ENCODE measurements at places on chromosomes 11 and 22. TPM values are rescaled to one million over a fixed set of nuclear protein-coding genes. Genes with fewer than 3 reads are reported as not detected.

DNA sequence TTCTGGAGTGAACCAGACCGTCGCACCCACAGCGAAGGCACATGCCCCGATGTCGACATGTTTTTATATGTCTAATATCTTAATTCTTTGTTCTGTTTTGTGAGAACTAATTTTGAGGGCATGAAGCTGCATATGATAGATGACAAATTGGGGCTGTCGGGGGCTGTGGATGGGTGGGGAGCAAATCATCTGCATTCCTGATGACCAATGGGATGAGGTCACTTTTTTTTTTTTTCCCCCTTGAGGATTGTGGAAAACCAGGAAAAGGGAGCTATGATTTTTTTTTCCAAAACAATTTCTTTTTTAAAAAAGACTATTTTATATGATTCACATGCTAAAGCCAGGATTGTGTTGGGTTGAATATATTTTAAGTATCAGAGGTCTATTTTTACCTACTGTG, 49.2 kb upstream of the OR4B1 start:
- DNase-seq, result no peak

- no peak for DNase-seq
These were observed 66.9 kb downstream of the NFAM1 start for GRCh38 chr22:42365111-42365865.

GRCh38 chr11:67468056-67468455, 995 bp downstream of the TMEM134 start:
- DNase-seq, result no peak

DNA sequence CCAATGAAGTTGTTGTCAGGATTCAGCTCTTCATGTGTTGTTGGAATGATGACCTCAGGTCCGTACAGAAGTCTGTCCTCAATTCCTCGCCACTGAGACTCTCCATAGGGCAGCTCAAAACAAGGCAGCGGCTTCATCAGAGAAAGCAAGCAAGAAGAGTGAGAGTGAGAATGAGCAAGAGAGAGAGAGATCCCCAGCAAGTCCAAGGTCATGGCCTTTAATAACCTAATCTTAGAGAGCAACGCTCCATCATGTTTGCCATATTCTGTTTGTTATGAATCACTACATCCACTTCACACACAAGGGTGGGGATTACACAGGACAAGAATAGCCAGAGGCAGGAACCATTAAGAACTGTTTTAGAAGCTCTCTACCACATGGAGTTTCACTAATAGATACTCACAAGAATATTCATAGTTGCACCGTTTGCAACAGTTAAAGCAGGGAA, 23.3 kb upstream of the MMP7 start:
- DNase-seq, result no peak

DNA sequence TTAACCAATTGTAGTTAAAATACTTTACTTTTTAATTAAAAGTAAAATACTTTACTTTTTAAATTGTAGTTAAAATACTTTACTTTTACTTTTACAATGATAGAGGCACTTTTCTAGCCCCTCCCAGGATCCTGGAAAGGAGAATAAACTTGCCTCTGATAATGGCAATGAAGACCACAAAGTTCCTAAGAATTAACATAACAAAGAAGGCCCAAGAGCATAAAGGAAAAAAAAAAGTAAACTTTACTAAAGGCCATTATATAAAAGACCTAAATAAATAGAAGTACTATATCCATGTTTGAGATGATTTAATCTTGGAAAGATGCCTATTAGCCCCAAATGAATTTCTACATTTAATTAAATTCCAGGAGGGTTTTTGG, 129.1 kb upstream of the THY1 start:
- DNase-seq, result no peak

- DNase-seq, result no peak
These were observed 83.8 kb upstream of the KCNQ1OT1 start for GRCh38 chr11:2783536-2784082.

DNA sequence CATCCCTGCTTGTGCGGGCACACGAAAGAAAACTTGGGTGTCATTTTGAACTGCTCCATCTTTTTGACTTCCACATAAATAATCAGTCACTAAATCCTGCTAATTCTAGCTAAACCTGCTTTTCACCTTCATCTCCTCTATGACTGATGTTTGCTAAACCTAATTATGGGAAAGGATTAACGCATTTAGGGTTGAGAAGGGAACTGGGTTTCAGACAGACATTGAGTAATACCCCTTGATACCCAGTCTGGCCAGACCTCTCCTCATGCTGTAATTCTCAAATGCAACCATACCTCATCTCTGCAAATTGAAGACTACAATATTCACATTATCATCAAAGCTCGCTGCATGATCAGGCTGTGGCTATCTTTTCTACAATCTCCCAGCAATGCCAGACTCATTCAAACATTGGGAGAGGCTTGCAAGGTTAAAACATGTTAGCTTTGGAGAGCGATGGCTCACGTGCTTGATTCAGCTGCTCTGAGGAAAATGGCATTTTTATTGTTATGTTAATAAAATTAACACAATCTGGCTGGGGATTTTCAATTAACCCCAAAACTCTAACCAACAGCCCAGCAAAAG, 2.4 kb downstream of the HPS4 start:
- no peak for DNase-seq

- no peak for DNase-seq
These were observed 433.4 kb downstream of the BRD1 start for GRCh38 chr22:49394116-49394785.

DNA sequence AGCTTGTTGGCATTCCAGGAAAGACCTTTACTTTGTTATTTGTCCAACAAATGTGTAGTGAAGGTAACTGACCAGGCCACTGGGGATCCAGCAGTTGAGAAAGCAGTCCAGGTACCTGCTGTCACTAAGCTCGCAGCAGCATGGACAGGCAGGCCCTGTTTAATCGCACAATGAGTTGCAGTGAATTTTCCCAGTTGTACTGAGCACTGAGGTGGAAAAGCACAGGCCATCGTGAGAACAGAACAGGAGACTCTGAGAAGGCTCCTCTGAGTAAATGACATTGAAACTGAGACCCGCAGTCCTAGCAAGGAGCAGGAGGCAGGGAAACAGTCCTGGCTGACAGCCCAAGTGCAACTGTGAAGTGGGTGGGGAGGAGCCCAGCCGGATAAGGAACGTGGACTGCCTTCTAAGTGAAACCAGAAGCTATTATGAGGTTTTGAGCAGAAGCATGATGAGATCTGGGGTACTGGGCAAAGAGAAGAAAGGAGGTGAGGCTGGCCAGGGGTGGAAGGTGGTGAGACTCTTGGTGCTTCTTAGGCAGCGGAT, 39.8 kb upstream of the CDON start:
- no peak for DNase-seq

- DNase-seq, result no peak
These were observed 665 bp downstream of the USP28 start for GRCh38 chr11:113874581-113875233.

- no peak for DNase-seq
These were observed 18.5 kb downstream of the DHCR7 start for GRCh38 chr11:71429701-71430100.

- no peak for DNase-seq
These were observed 30.5 kb downstream of the ALG12 start for GRCh38 chr22:49887702-49888101.

DNA sequence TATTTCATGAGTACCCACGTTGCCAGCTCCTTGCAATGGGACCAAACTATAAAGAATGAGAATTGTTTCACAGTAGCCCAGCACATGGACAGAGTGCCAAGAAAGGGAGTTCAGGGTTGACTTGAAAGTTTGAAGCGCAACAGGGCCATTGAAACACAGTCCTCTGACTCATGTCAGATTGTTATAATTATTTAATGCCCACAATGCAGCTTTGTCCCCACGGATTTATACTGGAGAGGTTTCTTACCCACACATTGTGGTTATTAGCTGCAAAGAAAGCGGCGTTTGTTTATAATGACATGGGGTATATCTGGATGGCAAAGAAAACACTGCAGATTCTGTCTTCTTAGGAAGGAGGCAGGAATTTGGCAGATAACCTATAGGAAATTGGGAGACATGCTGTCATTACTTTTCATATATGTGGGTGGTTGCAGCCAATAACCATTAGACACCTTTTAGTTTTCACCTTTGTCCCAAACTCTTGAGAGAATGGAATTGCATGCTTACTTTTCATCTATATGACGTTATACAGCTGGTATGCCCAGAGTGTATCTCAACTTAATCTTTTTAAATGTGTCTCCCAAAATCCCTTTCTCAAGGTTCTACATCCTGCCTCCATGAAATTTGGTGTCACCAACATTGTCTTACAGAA, 143.6 kb downstream of the TEAD1 start:
- DNase-seq, result no peak

DNA sequence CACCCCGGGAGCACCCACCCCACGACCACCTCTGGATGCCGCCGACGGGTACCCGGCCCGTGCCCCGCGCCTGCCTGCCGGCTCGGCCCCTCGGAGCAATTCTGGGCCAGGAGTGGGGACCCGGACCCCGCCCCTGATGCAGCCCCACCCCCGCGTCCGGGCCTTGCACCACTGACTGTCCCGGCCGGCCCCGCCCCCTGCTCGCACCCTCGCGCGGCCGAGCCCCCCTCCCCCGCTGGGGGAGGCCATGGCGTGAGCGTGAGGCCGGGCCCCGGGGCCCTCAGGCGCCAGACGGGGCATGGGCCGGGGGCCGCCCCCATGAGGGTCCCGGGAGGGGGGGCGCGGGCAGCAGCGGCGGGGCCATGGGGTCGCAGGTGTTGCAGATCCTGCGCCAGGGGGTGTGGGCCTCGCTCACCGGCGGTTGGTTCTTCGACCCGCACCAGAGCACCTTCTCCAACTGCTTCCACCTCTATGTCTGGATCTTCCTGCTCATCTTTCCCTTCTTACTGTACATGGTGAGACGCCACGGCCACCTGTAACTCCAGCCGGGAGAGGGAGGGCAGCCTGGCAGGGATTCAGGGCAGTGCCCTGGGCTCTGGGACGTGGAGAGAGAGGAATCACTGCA, 486 bp downstream of the PCNX3 start:
- no peak for DNase-seq

DNA sequence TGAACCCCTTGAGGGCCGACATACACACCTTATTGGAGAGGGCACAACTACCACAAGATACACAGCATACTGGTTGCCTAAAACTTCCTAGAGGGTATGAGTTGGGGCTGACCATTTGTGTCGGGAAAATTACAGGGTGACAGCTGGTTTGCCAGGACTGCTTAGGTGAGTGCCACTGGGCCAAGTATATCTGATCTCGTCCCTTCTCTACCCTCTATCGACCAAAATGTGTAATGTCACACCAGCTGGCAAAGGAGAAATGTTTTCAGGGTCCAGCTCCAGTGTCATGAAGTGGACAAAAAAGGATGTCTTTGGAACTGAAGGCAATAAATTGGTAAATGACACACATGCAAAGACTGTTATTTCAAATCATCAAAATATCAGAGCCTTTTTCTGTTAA, 126.1 kb downstream of the PGR start:
- no peak for DNase-seq

- no peak for DNase-seq
These were observed 28.4 kb downstream of the CDON start for GRCh38 chr11:126034039-126034932.

- DNase-seq, result no peak
These were observed 824 bp upstream of the CBX6 start for GRCh38 chr22:38872831-38873248.

DNA sequence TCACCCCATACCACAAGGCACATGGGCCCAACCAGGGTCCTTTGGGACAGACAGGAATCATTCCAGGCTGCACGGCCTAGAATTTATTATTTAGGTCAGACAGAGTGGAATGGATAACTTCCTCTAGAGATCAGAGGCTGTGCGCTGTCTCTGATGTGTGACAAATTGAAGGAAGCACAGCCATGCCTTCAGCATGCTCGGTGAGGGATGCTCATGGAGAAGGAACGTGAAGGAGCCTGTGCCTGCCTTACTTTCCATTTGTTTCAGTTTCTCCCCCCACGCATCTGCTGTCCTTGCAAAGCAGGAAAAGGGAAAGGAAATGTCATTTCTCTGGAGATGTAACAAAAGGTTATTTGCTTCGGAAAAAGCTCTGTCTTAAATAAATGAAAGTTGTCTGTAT, 644.1 kb downstream of the OPCML start:
- DNase-seq, result no peak

GRCh38 chr11:8813658-8814057, 97.3 kb upstream of the AKIP1 start:
- DNase-seq, result peak; percentile 37

- no peak for DNase-seq
These were observed 59.7 kb upstream of the EED start for GRCh38 chr11:86184728-86185380.

DNA sequence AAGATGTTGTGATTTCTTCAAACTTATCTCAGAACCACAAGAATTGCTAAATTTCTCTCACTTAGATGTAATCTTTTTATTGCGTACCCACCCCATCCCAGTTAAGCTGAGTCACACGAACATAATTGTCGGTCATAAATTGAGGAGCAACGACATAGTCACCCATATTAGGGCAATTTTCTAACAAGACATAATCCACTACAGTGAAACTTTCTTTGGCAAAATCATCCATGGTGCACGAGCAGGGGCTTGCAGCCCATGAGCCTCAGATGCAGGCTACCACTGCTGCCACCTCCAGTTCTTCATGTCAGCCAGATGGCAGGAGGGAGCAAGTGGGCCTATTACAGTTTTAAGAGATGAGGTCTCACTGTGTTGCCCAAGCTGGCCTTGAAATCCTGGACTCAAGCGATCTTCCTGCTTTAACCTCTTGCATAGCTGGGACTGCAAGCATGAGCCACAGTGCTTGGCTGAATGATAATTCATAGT, 70.3 kb upstream of the GRK2 start:
- DNase-seq, result no peak

GRCh38 chr11:63226488-63227114, 16.8 kb downstream of the SLC22A25 start:
- DNase-seq, result no peak

DNA sequence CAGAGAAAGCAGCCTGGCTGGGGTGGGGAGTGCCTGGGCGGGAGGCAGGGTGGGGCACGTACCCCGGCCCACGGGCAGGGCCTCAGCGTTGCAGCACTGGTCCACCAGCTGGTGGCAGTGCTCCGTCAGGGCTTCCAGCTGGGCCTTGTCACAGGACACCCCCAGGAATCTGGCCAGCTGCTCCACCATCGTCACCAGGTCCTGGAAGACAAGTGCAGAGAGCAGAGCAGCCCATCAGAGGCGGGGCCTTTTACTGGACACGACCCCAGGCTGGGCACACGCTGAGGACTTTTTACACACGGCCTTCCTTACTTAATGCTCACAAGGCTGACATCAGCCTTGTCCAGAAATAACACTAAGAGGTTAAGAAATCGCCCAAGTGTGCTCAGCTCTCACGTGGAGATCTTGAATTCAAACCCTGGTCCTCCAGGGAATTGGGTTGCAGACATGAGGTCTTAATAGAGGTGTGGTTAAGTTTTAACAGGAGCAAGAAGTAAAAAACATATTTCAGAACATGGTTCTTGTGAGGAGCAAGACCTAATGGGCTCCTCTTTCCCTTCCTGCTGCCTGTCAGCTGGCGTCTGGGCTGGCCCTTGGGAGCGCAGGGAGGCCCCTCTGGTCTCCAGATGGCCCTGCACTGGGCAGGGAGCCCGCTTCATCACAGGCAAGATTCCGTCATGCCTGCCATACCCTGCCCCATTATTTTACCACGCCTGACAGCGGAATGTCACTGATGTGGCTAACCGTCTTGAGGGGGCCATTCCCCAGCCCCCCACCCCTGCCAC, 17.1 kb upstream of the EFCAB6 start:
- no peak for DNase-seq

HEPHL1 gene
- not detected for total RNA-seq

NTM gene
- total RNA-seq, result not detected

IL18 gene
- 10.7 TPM for total RNA-seq

PKP3 gene
- 0.29 TPM for total RNA-seq

LRRC75B gene
- total RNA-seq, result 2.3 TPM

OR51B2 gene
- total RNA-seq, result not detected

OR2AT4 gene
- not detected for total RNA-seq

MMP12 gene
- not detected for total RNA-seq

CYP2D6 gene
- total RNA-seq, result 3.8 TPM

ZC3H12C gene
- total RNA-seq, result 0.16 TPM

POTEH gene
- total RNA-seq, result not detected

LRRC10B gene
- not detected for total RNA-seq

Data from natural killer cell (primary cell).